ENCODE measurements at places on chromosomes 2 and 18.

- H3K27ac ChIP-seq, result peak overlapping the region; percentile 3
- no peaks in the 10 kb centered on the region for H3K27me3 ChIP-seq
- no peaks in the 10 kb centered on the region for H3K36me3 ChIP-seq
Observed at GRCh38 chr2:43005245-43005974, 213.0 kb upstream of the HAAO start.

DNA sequence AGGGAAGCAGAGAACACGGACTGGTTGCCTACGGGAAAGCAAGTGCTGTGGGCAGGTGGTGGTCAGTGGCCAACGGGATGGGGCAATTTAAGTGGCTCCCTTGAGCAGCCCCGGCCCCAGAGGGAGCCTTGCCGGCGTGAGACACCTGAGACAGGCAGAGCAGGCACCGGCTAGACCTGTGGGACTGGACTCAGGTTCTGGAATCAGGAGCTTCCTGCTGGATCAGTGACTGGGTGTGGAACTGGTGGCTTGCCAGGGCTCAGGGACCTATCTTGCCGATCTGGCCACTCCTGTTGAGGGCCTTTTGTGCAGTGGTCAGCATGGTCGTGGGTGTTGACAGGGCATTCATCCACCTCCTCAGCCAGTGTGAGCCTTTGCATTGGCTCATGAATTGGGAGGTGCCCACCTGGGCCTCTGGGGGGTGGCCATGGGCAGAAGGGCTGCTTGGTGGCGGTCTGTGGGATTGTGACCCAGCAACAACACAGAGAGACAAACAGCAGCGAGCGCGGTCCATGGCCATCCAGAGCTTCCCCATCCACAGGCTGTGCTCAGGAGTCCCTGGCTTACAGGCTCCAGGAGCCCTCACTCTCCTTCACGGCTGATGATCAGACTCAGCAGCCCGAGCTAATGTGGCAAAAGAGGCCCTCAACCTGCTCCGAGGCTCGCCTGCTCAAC, 85.4 kb upstream of the ZNF516 start:
- DNase-seq, result no peak
- H3K36me3 ChIP-seq, result no peaks in the 10 kb centered on the region
- no peaks in the 10 kb centered on the region for H3K4me1 ChIP-seq
- no peak overlapping the region for H3K4me3 ChIP-seq
- no peak overlapping the region for H3K27ac ChIP-seq

DNA sequence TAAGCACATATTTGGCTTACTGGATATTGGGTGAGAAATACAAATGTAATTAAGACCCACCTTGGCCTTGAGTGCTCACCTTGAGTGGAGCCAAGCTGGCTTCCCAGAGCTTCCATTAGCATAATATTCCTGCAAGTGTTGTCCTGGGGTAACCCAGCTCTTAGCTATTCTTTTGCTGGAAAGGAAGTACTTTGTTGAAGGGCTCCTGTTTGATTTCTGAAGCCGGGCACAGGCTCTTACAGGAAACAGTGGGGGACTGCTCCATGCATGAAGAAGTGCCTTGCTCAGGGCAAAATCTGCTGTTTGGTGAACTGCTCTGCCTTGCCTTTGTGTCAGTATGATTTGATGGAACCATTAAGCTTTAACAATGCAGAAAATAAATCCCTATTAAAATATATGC, 325.4 kb downstream of the SMAD2 start:
- H3K27me3 ChIP-seq, result peaks cover 31% of the 10 kb centered on the region
- DNase-seq, result no peak
- no peaks in the 10 kb centered on the region for H3K4me1 ChIP-seq

DNA sequence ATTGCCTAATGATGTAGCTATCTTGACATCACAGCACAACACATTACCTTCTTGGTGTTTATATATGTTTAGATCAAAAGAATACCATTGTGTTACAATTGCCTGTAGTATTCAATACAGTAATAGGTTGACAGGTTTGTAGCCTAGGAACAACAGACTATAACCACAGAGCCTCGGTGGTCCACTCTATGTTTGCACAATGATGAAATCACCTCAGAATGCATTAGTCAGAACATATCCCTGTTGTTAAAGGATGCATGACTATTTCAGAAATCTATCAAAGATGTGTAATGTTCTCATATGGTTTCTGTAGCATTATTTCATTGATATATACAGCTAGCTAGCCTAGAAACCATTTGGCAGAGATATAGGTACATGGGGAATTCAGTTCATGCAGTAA, 8.9 kb downstream of the METTL5 start:
- peaks cover 66% of the 10 kb centered on the region for H3K36me3 ChIP-seq
- no peak overlapping the region for H3K4me3 ChIP-seq
- H3K27me3 ChIP-seq, result no peaks in the 10 kb centered on the region
- H3K4me1 ChIP-seq, result peaks cover 4% of the 10 kb centered on the region
- no peak for DNase-seq

- peaks cover 11% of the 10 kb centered on the region for H3K4me1 ChIP-seq
- H3K36me3 ChIP-seq, result no peaks in the 10 kb centered on the region
- no peaks in the 10 kb centered on the region for H3K27me3 ChIP-seq
- H3K4me3 ChIP-seq, result no peak overlapping the region
- no peak for DNase-seq
Observed at GRCh38 chr2:113213061-113213930, 39.5 kb downstream of the PSD4 start.

DNA sequence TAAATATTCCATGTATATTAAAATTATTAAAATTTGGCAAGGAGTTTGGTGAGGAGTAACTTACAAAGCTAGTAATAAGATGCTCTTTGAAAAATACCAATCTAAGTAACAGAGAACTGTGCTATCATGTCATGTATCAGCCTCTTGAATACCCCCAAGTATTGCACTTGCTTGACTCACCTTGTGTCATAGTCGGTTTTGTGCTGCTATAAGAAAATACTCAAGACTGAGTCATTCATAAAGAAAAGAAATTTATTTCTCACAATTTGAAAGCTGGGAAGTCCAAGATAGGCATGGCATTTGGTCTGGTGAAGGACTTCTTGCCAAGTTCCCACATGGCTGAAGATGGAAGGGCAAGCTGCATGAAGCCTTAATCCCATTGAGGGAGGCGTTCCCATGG, 179.2 kb downstream of the MEMO1 start:
- no peak for DNase-seq
- peaks cover 23% of the 10 kb centered on the region for H3K27me3 ChIP-seq
- no peak overlapping the region for H3K4me3 ChIP-seq

- no peaks in the 10 kb centered on the region for H3K36me3 ChIP-seq
- peaks cover 34% of the 10 kb centered on the region for H3K27me3 ChIP-seq
- H3K4me3 ChIP-seq, result no peak overlapping the region
Observed at GRCh38 chr18:5464251-5464650, 79.5 kb downstream of the EPB41L3 start.

GRCh38 chr2:33933203-33933602, 334.1 kb upstream of the FAM98A start:
- H3K4me3 ChIP-seq, result no peak overlapping the region
- H3K27me3 ChIP-seq, result no peaks in the 10 kb centered on the region
- H3K27ac ChIP-seq, result no peak overlapping the region
- no peaks in the 10 kb centered on the region for H3K4me1 ChIP-seq
- H3K36me3 ChIP-seq, result no peaks in the 10 kb centered on the region

GRCh38 chr2:23900541-23901322, 26.2 kb downstream of the ATAD2B start:
- H3K4me3 ChIP-seq, result no peak overlapping the region
- H3K4me1 ChIP-seq, result peaks cover 43% of the 10 kb centered on the region
- H3K27me3 ChIP-seq, result no peaks in the 10 kb centered on the region
- DNase-seq, result no peak

- H3K4me1 ChIP-seq, result peaks cover 10% of the 10 kb centered on the region
- H3K4me3 ChIP-seq, result no peak overlapping the region
- DNase-seq, result no peak
- peaks cover 8% of the 10 kb centered on the region for H3K36me3 ChIP-seq
- no peak overlapping the region for H3K27ac ChIP-seq
- no peaks in the 10 kb centered on the region for H3K27me3 ChIP-seq
Observed at GRCh38 chr18:35641916-35642315, 60.4 kb downstream of the GALNT1 start.

GRCh38 chr2:119638246-119638645, 40.8 kb upstream of the TMEM177 start:
- no peak overlapping the region for H3K4me3 ChIP-seq
- peaks cover 3% of the 10 kb centered on the region for H3K36me3 ChIP-seq
- no peak overlapping the region for H3K27ac ChIP-seq
- DNase-seq, result no peak
- peaks cover 14% of the 10 kb centered on the region for H3K27me3 ChIP-seq

DNA sequence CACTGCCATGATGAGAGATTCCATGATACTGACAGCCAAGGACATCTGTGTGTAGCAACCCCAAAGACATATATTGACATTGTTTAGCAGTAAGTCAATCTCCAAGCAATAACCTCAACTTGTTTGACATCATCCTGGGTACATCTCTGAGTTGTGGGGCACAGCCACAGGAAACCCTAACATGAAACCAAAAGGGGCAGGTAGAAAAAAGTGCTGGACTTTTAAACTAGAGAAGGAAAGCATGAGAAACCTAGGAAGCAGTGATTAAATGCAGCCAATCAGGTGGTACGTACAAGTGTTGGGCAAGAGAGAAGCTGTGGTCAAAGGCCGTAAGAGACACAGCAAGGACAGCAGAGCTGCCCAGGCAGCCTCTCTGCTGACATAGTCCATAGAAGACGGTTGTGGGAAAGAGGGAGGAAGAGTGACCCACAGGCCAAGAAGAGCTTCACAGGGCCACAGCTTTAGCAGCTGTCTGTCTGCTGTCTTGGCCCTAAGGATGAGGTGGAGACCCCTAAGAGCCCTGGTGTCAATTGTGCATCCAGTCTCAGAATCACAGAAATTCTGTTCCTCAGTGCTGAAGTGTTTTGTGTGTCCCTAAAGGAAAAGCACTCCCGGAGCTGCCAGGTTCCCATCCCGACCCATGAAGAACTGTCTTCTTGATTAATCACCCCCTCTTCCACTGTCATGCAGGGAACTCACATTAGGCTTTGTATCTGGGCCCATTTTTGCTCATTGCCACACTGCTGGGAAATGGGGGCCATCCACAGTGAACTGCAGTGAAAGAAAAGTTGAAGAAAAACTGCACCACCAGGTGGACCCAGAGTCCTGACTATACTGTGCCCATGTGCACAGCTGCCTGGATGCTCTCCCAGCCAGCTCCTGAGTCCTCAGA, 25.4 kb upstream of the CHN1 start:
- H3K36me3 ChIP-seq, result no peaks in the 10 kb centered on the region
- H3K27ac ChIP-seq, result no peak overlapping the region
- H3K27me3 ChIP-seq, result no peaks in the 10 kb centered on the region
- H3K4me1 ChIP-seq, result no peaks in the 10 kb centered on the region

GRCh38 chr2:98775146-98775986, 44.4 kb upstream of the MGAT4A start:
- H3K27ac ChIP-seq, result peak overlapping the region; percentile 94
- H3K4me1 ChIP-seq, result peaks cover 33% of the 10 kb centered on the region
- DNase-seq, result no peak
- peaks cover 20% of the 10 kb centered on the region for H3K36me3 ChIP-seq
